SW 1271 (cell line): ENCODE measurements at places on chromosomes 5 and 9.

DNA sequence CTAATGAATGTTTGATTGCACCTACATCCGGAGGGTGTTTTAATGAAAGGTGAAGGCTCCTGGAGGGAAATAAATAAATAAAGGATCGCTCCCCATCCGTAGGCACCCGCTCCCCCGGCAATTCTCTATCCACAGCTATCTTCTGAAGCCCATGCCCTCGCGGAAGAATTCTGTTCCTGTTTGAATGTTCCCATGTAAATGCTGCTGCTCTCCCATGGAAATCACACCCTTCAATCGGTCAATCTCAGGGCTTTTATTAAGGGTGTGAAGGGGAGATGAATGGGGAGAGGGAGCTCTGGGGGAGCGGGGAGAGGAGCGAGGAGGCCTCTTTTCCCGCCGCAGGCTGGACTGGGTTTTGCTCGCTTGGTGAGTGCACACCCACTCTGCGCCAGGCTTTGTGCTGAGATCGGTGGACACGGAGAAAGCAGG is 21.1 kb upstream of the ARAP3 start:
- no peak for DNase-seq

GRCh38 chr5:137828180-137828579 is 39.5 kb upstream of the MYOT start:
- no peak for DNase-seq

DNA sequence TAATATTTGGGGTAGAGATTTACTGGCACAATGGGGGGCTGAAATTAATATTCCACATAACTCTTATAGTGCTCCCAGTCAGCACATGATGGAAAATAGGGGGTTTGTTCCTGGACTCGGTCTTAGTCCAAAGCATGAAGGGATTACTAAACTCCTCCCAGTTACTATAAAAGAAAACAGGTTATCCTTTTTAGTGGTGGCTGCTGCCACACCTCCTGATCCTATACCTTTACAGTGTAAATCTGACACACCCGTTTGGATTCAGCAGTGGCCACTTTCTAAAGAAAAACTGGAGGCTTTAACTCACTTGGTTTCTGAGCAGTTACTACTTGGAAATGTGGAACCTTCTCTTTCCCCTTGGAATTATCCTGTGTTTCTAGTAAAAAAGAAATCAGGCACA is 572.9 kb upstream of the PTGER4 start:
- DNase-seq, result no peak

GRCh38 chr9:91903126-91903911 is 46.7 kb downstream of the ROR2 start:
- no peak for DNase-seq
